ENCODE measurements at places on chromosomes 2 and 18.

DNA sequence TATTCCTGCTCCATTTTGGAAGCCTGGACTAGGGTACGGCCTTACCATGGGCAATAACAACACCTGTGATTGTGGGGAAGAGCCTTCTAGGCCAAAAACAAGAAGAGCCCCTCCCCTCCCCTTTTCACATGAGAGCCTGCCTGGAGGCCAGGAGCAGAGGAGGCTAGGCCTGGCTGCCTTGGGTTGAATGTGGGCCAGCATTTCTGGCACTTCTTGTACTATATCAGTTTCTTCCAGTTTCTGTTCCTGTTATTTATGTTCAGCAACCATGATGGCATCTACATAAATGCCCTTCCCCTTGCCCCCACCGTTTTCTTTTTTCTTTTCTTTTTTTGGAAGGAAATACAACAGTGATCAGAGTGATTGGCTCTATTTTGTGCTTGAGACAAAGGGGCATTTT, 58.4 kb downstream of the KCTD18 start:
- DNase-seq, result no peak

- DNase-seq, result no peak
Observed at GRCh38 chr18:77004555-77005380, 127.8 kb downstream of the MBP start.

- no peak for DNase-seq
Observed at GRCh38 chr2:101734505-101735165, 37.1 kb downstream of the MAP4K4 start.

DNA sequence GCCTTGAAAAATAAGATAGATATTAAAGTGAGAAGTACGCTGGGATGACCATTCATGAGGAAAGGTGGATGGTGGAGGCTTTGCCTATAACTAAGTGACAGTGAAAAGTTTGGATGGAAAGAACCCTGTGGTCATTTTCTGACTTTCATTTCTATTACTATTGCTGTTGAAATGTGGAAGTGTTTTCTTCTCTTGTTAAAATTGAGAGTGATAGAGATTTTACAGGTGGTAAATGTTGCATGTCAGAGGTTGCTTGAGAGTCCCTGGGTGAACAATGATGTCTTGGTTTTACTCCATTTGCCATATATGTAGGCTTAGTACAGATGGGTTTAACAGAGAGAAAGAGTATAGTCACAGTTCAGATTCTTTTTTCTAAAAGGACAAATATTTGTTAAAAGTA, 18.4 kb downstream of the NCOA1 start:
- no peak for DNase-seq

- no peak for DNase-seq
Observed at GRCh38 chr2:48400553-48401164, 129.3 kb upstream of the STON1 start.

- no peak for DNase-seq
Observed at GRCh38 chr2:55025627-55026026, 24.6 kb downstream of the RTN4 start.

- DNase-seq, result no peak
Observed at GRCh38 chr2:75870651-75871137, 160.0 kb upstream of the GCFC2 start.

DNA sequence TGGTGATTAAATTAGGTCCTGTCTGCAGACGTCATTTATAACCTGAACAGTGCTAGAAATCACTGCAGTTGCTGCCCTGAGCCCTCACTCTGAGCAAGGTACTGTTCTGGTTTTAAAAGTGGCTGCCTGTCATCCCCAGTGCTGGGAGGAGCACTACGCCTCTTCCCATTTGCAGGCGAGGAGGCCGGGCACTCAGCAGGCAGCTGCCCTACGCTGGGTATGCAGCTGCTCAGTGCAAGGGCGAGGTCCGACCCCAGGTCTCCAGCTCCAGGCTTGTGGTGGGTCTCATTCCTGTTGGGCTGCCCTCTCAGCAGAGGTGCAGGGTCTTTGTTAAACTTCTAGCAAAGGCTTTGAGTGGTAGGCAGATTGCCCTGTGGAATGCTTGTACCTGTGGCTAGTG, 15.7 kb downstream of the CNDP2 start:
- DNase-seq, result no peak

GRCh38 chr2:240974771-240975572, 23.4 kb upstream of the SNED1 start:
- DNase-seq, result no peak

GRCh38 chr2:74439373-74439772, 2.4 kb downstream of the RTKN start:
- no peak for DNase-seq

GRCh38 chr2:241505086-241505780, 3.2 kb downstream of the STK25 start:
- no peak for DNase-seq
